Stimulated activated CD8-positive, alpha-beta memory T cell treated with anti-CD3 and anti-CD28 coated beads, Interleukin-4, amount 100 ng/mL, for 4 hours (primary cell): ENCODE measurements at places on chromosomes 5 and 9.

GRCh38 chr9:87212605-87213021 lies 265.3 kb upstream of the GAS1 start:
- no peak for DNase-seq

- DNase-seq = no peak
Measured at GRCh38 chr5:110836851-110837250, 98.0 kb downstream of the SLC25A46 start.

DNA sequence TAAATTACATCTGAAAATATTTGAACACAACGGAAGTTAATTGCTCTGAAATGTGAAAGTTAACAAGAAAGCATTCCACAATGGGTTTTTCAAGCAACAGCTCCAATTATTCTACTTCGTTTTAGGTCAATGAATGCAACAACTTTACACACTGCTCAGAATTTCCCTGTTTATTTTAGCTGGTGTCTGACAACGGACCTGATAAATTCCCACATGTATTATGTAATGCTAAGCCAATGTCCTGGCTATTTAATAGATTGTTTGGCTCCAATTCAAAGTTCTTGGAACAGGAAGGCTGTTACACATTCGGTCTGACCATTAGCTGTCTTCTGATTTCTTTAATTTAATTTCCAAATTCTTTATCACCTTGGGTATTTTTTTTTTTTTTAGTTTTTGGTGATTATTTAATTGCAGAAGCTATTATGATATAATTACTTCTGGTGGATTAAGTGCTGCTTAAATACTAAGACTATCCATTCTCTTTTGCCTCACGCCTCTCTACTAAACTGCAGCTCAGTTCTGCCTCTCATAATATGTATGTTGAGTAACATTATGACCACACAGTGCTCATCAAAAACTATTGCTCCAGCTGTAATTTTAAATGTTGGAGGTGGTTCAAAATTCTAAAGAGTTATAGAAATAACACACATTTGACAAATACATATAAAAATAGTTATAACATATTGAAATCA lies 57.9 kb downstream of the MEF2C start:
- DNase-seq = no peak

DNA sequence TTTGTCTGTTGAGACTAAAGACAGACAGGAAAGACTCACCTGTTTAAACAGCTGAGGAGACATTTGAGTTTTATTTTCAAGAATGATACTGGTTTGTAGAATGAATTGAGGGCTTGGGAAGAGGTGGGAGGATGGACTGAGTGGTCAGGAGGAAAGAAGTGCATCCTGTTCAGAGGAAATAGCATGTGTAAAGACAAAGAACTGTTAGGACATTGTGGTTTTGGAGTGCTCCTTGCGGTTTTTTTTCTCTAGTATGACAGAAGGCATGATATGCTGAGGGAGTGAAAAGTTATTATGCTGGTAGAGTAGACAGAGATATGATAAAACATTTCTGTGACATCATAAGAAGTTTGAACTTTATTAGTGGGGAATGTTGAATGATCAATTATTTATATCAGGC lies 270.7 kb upstream of the ELAVL2 start:
- no peak for DNase-seq

GRCh38 chr9:8223861-8224260 lies 424.3 kb upstream of the DMAC1 start:
- no peak for DNase-seq

DNA sequence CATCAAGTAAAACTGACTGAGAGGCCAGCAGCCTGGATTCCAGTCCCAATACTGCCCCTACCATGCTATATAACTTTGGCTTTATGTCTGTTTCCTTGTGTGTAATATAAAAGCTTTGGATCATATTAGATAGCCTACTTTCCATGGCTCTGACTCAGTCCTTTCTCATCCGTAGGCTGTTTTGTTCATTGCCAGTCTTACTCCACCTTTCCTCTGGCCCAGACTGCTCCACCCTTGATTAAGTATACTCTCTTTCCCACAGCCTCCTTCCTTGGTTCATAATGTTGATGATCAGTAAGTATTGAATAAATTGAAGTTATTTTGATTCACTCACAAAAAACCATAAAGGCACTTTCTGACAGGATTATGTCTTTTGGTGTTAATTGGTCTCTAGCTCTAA lies 1.5 kb upstream of the MRPS30 start:
- DNase-seq = no peak

- no peak for DNase-seq
Measured at GRCh38 chr5:15079566-15079965, 208.0 kb upstream of the ANKH start.

- no peak for DNase-seq
Measured at GRCh38 chr5:10507575-10508096, 56.2 kb upstream of the ANKRD33B start.

DNA sequence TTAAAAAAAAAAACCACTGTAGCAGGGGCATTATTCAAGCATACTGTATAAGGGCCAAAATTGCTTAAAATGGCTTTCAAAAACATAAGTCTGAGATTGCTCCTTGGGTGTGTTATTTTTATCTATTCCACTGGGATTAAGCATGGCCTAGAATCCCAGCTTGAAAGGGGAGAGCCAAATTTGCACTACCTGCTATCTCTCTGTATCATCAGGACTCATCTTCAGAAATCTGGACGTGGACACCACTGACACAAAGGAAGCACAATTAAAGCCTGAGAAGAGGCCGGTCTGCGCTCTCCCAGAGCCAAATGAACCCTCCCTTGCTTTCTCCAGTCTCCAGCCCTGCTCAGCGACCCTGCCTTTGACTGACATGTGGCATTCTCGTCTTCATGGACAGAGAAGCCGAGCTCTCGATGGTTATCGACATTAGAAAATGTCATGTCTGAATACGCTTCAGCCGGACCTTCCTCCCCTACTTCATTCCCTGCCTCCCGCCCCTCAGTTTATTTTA lies 151.3 kb downstream of the EBF1 start:
- no peak for DNase-seq

DNA sequence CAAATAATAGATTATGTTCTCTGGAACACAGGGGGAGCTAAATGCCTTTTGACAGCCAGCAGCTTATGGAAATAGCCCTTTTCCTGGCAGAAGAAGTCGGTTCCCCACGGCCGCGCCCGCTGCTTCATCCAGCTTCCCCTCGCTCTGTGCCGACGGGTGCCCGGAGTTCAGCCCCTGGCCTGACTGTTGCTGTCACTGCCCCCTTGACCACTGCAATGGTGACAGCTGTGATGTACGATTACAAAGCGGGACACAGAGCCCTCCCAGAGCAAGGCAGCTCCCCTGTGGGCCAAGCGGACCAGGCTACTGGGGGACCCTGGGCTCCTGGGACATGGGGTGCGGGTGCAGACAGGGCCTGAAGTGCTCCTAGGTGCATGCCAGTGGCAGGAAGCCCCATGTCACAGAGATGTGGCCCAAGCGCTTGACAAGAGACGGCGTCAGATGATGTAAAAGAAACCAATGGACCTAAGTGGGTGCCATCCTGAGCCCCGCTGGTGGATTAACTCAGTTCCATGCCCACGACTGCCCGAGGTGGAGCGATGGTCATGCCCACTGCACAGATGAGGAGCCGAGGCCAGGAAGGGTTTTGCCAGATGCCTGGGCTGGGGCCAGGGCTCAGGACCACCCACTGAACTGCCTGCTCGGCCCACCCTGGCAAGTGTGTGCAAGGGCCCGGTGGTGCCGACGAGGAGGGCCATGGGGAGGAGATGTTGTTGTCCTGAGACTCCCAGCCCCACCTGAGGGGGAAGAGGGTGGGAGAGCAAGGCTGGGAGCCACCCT lies 13.2 kb upstream of the CLPTM1L start:
- DNase-seq = no peak

DNA sequence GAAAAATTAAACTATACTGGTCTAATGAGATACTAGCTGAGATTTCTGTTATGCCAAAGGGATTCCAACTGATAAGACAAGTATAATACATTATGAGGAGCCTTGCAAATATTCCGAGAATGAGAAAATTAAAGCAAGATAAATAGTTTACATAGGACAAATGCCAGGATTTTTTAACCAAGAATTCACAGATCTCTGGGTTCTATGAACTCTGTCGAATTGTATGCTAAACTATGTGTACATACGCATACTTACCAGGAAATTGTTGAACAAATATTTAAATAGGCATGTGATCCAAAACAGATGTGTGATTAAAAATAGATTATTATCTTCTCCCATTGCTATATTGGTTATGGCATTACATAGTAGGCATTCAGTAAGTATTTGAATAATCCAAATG lies 616.6 kb downstream of the GABRG2 start:
- no peak for DNase-seq

DNA sequence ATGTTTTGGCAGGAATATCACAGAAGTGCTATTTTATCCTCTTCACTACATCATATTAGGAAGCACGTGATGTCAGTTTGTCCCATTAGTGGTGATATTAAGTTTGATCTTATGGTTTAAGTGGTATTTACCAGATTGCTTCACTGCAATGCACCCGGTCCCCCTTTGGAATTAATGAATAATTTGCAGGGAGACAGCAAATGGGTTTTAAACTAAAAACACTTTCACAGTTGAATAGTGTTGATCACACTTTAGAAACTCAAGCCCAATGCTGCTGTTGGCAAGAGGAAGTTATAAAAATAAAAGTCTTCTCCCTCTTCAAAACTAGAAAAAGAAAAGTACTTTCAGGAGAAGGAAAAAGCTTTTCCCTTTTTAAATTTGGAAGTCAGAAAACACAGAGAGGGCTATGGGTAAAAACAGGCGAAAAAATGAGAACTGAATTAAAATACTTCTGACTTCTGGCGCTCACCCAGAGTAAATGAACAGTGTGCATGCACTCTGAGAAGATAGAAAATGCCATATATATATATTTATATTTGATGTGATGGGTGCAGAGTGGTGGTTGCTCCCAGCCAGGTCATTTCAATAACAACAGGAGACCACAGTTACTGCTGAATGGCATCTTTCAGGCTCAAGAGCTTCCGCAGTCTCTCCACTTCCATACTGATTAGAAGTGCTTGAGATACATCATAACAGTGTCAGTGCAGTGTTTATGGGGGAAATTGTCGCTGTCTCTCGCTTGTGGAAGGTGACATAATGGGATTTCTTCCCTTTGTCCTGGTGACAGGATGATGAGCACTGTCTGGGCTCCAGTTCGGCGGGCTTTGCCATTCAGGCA lies 278.0 kb downstream of the ZSWIM6 start:
- DNase-seq = no peak

GRCh38 chr9:19155106-19155935 lies 28.0 kb upstream of the PLIN2 start:
- DNase-seq = no peak

DNA sequence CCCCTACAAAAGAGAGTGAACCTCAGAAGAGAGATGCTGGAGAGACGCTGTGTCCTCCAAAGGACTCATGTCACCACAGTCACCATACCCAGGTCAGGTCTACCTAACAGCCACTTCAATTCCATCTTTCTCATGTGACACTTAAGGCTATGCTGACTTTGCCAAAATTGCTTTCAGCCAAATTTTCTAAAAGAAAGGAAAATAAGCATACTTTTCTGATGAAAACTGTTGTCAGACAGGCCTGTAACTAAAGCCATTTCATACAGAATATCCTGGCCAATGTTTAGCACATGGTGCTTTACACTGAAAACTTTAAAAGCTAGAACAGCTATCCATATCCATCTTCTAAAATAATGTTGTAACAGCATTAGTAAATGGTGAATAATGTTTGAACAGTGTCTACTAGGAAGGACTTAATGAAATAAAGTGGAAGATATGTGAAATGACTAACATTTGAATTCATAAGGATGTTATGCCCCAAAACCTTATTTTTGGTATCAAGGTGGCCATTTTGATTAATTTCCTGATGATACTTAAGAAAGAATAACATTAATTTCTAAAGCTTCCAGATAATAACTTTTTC lies 97.2 kb downstream of the NFIB start:
- DNase-seq = no peak

- DNase-seq = no peak
Measured at GRCh38 chr5:95725937-95726810, 5.0 kb upstream of the RHOBTB3 start.

DNA sequence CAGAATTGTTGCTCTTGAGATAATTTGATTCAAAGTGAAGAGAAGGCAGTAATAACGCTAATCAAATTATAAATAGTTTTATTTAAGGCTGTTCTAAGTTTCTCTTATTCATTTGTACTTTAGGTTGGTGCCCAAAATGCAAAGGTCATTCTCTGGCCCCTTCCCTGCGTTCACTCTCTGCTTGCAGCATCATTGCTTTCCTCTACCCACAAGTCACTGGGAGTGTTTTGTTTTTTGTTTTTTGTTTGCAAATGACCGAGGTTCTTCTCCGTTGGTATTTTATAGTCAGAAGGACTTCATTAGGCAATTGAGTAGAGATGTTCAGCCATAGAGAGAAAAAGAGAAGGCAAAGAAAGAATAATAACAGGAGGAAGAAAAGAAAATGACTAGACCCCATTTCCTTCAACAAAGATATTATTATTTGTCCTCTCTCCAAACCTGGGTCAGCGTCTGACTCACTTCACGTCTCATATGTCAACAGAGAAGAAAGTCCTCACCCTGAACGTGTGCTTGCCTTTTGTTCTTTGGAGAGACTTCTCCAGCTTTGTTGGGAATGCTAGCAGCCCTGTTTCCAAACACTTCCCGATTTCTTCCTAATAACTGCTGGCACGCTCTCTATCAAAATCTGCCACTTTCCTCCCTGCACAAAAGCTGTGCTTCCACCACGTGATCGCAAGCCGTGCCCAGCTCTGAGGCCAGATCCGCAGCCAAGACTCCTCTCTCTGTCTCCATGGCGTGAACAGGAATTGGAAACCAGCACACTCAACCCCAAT lies 119.8 kb downstream of the EBF1 start:
- DNase-seq = no peak

GRCh38 chr5:67166460-67167285 lies 29.9 kb downstream of the CD180 start:
- no peak for DNase-seq

GRCh38 chr5:89849830-89850512 lies 559.6 kb downstream of the CETN3 start:
- DNase-seq = no peak

DNA sequence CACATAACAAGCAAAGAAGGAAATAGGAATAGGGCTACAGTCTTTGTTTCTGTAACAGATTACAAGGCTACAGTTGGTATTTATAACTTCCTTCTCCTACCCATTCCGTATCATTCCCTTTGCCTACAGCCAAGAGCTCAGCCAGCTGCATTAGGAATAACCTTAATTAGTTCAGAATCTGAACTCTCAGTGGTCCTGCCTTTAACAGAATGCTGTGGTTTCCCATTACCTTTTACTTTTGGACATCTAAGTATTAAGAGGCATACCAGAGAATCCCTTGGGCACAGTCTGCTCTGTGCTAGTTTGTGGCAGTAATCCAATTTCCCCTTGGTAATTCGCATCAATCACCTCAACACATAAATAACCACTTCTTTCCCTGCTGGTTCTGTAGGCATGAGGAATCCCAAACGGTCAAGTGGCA lies 44.2 kb downstream of the PKD2L2 start:
- DNase-seq = no peak

DNA sequence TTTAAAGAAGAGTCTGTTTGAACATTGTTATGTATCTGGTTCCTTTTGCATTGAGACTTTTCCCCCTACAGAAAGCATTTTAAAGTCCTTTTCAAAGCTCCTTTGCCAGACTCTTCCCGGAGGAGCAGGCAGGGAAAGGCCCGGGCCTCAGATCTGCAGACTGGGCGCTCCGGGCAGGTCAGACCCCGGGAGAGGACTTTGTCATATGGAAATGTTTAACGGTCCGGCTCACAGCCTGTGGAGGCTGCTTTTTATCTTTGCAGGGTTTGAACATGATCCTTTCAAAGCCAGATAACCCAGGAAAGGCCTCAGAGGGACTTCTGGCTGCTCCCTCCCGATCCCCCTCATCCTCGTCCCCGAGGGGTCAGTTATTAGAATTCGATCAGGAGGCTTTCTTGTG lies 82.1 kb upstream of the IRX2 start:
- no peak for DNase-seq

GRCh38 chr9:1031951-1032601 lies 18.1 kb upstream of the DMRT2 start:
- DNase-seq = no peak

GRCh38 chr5:167451076-167451475 lies 840.4 kb upstream of the WWC1 start:
- DNase-seq = no peak
